ENCODE measurements at places on chromosomes 2 and 18.

GRCh38 chr2:218079943-218080913 lies 11.2 kb downstream of the RUFY4 start:
- no peak for DNase-seq

- peak; percentile 43 for DNase-seq
Measured at GRCh38 chr2:54803783-54804751, 80.6 kb downstream of the EML6 start.

GRCh38 chr2:59594671-59595222 lies 958.7 kb downstream of the BCL11A start:
- no peak for DNase-seq

DNA sequence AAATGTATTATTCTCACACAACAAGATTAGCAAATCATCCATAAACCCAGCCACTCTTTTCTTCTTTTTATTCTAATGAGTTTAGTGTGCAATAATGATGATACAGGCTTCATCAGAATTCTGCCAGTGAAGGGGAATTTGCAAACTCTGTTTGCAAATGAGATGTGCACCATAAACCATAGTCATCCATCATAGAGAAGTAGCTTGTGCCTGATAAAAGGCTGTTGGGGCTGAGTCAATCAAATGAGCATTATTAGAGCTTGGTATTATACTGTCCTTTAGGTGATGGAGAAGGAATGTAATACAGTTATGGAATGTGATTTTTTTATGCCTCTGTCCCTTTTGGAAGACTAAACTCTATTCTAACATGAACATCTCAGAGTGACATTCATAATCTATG lies 101.8 kb downstream of the DCC start:
- no peak for DNase-seq

DNA sequence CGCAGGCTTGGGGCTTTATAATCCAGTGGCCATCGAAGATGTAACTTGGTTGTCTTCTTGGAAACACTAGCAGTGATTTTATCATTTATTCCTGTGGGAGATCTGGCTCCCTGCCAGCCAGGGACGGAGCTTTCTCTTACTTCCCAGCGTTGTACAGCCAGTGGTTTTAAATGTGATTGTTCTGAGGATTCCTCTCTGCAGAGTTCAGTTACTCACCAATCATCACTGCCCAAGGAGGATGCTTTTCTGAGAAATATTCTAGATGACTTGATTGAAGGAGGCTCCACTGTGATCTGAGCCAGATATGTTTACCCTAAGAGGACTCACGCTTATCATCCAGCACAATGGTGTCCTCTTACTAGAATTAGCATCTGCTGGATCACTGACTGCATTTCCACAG lies 744.3 kb downstream of the RNF144A start:
- DNase-seq: no peak

DNA sequence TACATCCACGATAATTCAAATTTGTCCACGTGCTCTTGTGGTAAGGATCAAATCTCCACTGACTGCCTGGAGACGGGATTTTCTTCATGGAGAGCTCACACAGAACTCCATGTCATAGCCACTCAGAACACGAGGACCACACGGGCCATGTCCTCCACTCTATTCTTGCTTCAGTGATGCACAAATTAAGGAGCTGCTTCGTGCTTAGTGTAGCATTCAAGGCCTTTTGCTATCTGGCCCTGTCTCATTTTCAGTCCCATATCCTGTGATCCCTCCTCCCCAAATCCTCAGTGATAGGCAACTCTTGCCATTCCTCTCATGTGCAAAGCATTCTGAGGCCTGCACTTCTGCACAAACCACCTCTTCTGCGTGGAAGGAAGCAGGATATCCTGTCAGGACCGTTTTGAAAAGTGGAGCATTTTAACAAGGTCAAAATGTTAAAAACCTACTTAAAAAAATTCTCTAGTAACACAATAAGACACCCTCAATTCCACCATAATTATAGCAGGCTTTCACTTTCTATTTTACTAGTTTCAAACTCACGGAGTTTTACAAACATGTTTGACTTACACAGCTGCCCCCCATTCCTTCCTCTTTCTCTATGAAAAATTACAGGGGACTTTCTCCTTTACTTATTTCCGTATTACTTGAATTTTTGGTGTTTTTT lies 35.2 kb downstream of the ST3GAL5 start:
- DNase-seq: no peak

- DNase-seq: peak; percentile 90
Measured at GRCh38 chr2:200077210-200077650, 121.8 kb downstream of the MAIP1 start.

GRCh38 chr2:12236136-12236844 lies 480.4 kb upstream of the TRIB2 start:
- DNase-seq: peak; percentile 89

- no peak for DNase-seq
Measured at GRCh38 chr2:38591152-38591551, 11.6 kb downstream of the HNRNPLL start.

DNA sequence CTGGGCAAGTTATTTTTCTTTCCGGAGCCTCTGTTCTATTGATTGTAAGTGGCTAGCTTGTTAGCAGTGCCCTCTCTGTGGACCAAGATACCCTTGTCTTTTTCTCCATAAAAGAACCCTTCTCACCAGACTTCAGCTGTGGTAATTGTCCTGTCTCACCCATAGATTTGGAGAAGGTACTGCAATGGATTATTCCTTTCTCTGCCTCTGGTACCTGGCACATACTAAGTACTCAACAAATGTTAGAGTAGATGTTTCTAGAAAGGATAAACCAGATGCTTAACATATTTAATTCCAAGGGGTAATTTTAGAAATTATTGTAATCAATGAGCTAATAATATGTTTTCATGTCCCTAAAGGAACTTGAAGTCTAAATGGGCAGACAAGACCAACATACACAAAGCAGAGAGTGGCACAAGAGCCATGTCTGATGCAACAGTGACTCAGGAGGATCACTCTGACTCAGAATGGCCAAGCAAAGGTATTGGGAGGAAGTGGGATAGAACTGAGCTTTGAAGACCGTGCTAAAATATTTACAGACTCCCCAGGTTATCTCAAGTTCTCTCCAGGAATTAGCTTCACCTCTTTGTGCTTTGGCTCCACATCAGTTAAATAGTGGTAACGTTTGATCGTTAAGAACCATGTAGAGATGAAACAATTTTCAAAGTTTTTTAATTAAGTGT lies 129.7 kb upstream of the OSR1 start:
- DNase-seq: peak; percentile 77

- no peak for DNase-seq
Measured at GRCh38 chr2:189726849-189727248, 35.7 kb downstream of the OSGEPL1 start.

GRCh38 chr2:45145073-45145899 lies 136.0 kb upstream of the SIX2 start:
- no peak for DNase-seq

- peak; percentile 39 for DNase-seq
Measured at GRCh38 chr2:172922306-172922705, 153.3 kb upstream of the MAP3K20 start.

DNA sequence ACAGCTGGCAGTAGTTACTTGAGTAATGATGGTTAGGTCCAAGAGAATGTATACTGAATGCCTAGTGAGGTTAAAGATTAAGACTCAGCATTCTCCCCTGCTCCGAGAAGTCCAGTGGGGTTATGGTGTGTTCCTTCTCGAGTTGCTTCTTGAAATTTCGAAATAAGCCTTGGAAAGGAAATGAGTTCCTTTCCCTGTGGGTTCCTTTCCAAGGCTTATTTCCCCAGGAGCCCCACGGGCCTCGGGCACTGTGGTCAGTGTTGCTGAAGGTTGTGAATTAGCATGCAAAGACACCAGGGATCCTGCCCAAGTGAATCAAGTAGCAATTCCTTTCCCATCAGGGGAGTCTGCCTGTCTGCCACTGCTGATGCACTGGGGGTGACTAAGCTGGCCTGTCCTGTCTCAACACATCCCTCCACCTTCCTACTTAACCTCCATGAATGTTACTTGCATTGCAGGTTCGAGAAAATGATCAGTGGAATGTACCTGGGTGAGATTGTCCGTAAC lies 53.6 kb downstream of the HK2 start:
- DNase-seq: peak; percentile 84

- DNase-seq: no peak
Measured at GRCh38 chr2:25286025-25286400, 55.7 kb downstream of the DNMT3A start.

DNA sequence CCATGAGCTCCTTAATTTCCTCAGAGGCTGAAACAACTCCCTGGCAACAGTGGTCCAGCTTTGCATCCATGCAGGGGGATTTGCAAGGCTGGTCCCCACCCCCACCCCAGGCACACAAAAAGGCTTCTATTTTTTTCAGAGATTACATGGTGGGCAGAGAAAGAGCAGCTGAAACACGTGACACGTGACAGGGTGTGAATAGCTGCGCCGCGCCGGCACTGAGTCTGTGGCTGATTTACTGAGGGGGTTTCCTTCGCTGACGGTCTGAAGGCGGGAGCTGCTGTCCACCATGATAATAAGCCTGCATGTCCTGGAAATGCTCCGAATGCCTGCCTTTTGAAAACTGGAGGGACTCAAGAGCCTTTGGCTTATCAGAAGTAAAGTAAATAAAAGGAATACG lies 50.7 kb upstream of the APCDD1 start:
- peak; percentile 9 for DNase-seq

- no peak for DNase-seq
Measured at GRCh38 chr2:219060821-219061791, at the start of gene IHH. Gene IHH (minus strand): TSS chr2:219060921. CDS start chr2:219060467, 454 bp downstream.

GRCh38 chr2:174461221-174461620 lies 25.6 kb downstream of the GPR155 start:
- no peak for DNase-seq

DNA sequence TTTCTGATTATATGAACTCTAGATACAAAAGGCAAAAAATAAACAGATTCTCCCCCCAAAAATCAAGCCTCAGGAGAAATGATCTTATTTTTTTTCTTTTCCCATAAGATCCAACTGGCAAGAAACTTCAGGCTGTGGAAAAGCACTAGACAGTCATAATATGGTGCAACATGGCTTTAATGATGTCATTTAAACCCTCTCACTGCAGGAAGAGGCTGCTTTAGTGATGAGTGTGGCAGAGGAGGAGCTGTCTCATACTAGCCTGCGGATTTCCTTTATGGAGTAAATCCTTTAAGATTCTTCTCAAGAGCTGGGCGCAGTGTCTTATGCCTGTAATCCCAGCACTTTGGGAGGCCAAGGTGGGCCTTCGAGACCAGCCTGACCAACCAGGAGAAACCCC lies 83.3 kb upstream of the CD28 start:
- peak; percentile 99 for DNase-seq

DNA sequence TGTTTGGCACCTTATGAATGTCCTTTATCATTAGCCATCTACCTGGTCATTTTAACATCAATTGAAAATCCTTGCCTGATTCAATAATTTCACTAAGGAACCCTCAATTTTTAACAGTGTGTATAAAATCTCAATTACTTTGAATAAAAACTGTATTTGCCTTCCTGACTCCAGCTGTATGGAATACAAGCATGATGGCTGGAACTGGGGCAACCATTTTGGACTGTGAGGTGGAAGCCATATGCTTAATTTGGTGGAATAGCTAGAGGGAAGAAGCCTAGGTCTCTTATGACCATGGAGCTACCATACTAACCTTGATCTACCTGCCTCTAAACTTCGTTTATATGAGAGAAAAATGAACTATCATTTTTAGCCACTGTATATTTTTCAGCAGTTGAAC lies 12.5 kb upstream of the RTN4 start:
- no peak for DNase-seq

- DNase-seq: no peak
Measured at GRCh38 chr2:203934041-203934492, 2.5 kb upstream of the ICOS start.

- DNase-seq: peak; percentile 21
Measured at GRCh38 chr2:221397187-221397586, 174.9 kb downstream of the EPHA4 start.

DNA sequence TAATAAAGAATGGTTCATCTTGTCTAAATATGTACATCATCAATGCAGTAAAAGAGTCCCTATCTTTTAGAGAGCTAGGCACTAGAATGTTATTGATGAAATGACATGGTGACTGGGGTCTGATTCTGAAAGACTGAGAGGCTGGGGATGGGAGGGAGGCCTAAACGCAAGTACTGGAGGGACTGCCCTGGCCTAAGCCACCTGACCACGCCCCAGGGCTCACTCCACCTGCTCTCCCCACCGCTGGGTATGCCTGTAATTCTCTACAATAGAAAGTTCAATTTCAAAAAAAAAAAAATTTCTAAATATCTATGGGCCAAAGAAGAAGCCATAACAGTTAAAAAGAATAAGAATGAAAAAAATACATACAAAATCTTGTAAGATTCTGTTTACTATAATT lies 194.0 kb downstream of the HDAC4 start:
- DNase-seq: no peak

DNA sequence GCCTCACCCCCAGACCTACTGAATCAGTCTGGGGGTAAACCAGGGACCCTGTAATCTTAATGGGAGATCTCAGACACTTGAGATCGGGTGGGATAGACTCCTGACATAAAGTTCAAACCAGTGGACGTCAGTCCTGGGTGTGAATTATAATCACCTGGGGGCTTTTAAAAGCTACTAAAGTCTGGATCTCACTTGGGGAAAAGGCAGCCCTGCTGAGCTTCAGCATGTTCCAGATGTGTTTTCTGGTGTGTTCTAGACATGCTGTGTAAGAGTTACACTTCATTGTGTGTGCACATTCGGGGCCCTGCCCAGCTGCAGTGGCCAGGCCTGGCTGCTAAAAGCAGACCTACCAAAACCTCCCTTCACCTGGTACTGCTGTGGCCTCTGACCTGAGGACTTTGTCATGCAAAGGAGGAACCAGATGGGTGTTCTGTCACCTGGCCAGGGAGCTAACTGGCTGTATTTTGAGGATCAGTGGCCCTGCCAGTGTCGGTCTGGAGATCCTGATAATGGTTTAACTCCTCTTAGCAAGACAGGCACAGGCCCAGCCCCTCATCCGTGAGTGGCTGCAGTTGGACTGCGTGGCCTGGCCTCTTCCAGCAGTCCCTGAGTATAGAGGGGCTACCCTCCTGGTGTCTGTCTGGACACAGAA lies 10.6 kb downstream of the RRM2 start:
- no peak for DNase-seq

DNA sequence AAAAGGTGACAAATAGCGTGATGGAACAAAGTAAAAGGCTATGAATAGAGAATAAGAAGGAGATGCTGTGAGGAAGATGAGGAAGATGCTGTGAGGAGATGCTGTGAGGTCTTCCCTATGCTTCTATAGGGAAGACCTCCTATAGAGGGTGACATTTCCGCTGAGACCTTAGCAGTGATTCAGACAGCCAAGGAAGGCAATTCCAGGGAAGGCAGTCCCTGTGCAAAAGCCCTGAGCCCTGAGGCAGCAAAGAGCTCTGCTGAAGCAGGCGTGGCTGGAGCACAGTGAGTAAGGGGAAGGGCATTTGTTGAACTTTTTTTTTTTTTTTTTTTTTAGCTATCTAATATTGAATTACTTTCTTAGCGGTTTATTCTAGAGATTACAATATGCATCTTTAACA lies 142.7 kb upstream of the FOSL2 start:
- DNase-seq: peak; percentile 72

DNA sequence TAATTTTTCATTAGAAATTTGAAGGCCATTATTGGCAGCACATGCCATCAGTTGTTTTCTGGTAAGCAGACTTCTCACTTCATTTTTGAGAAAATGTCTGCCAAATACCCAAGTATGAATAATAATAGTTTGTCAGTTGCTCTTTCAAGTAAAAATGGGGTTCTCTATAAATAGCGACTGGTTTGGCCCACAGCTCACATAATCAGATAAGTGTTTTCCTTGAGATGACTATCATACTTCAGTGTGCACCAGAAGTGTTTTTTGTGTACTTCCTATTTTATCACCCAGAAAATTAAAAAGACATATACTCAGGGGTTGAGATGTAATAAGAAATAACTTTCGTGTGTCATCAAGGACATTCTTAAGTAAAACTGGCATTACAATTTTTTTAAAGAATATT lies 147.1 kb downstream of the PHLPP1 start:
- no peak for DNase-seq

All from amniotic epithelial cell (primary cell).